Central memory CD8-positive, alpha-beta T cell (primary cell): ENCODE measurements at places on chromosomes 2 and 18.
A peak's percentile ranks its signal among the peaks of the same experiment; 100 is the strongest.

- DNase-seq = no peak
These were observed 47.2 kb upstream of the GPR17 start for GRCh38 chr2:127598711-127599110.

GRCh38 chr2:45672138-45672537 lies 20.7 kb downstream of the PRKCE start:
- no peak for DNase-seq

GRCh38 chr2:10297191-10297830 lies 5.4 kb upstream of the HPCAL1 start:
- DNase-seq = no peak

- no peak for DNase-seq
These were observed 179.2 kb upstream of the PXDN start for GRCh38 chr2:1923541-1923940.

DNA sequence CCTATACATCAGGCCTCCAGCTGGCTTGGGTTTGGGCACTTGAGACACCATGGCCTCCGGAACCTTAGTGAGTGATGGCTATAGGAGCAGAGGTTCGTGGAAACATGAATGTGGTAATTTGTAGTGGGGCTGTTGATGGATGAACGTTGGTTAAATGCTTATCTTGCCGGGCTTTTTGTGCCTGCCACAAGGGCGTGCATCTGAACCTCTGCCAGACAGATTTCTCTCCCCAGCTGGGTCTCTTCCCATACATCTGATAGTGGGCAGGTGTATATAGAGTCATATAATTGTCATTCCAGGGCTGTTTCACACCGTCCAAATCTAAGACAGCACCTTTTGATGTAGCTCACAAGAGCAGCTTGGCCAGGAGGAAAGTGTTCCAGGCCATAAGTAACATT lies 14.7 kb downstream of the LAMA3 start:
- DNase-seq = no peak

DNA sequence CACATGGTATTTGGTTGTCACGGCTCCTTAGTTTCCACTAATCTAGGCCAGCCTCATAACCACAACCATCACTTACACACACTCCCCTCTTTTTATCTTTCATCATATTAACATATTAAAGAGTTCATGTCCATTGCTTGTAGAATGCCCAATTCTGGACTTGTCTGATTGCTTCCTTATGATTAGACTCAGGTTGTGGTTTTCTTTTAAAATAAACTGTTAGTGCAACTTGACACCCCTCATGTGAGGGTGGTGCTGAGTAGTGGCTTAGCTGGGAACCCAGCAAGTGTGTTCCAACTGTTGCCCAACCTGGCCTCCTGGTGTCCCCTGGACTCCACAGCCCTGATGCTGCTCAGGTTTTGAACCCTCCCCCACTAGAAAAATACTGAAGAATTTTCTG lies 20.1 kb upstream of the CD207 start:
- DNase-seq = no peak

GRCh38 chr2:131572175-131572574 lies 44.5 kb downstream of the CCDC74A start:
- no peak for DNase-seq

DNA sequence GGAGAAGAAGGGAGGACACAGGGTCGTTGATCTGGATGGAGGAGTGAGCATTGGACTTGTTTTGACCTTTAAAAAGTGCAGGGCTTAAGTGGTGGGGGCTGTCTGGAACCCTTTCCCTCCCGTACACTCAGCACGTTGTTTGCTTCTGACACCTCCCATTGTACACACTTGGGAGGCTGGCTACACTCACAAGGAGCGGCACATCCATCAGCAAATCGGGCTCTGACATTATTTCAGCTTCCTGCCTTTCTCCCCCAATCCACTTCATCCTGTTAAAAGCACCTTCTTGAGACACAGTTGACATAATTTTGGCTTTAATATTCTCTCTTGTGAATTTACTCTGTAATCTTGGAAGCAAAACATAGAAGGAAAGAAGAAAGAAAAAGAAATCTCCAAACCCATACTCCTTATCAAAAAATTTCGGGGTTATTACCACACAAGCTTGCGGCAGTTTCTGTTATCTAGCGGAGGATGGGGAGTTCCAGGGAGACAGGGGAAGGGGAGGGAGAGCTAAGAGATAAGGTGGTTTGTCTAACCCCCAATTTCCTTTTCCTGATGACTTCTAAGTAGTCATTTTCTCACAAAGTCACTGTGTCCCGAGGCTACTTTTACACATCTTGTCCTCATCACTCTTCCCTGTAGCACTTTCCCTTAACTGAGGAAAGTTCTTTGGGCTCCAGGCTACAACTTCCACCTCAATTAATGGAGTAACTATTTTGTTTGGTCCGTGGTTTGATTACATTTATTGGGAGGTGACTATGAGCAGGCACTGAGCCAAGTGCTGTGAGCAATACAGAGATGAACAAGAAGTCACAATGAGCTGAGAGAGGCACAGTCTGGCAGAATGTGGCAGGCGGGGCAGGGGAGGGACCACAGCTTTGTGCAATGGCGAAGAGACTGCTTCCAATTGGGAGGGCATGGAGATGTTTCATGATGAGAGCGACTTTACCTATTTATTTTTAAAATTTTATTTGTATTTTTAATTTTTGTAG lies 240.1 kb upstream of the MEX3C start:
- no peak for DNase-seq

GRCh38 chr2:198657512-198658121 lies 800.1 kb downstream of the SATB2 start:
- DNase-seq = no peak

DNA sequence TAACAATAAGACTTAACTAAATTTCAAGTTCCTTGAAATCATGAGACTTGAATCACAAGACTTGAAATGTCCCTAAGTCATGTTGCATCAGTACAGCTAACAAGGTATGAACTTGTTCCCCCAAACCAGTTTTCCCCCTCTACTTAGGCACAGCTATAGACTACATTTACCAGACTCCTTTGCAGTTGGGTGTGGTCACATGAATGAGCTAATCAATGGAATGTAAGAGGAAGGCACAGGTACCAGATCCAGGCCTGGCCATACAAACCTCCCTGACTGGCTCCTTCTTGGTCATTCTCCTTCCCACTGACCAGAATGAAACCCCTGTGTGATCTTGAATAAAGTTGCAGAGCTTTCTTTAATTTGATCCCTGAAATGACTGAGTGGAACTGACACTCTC lies 77.8 kb downstream of the DNER start:
- no peak for DNase-seq

DNA sequence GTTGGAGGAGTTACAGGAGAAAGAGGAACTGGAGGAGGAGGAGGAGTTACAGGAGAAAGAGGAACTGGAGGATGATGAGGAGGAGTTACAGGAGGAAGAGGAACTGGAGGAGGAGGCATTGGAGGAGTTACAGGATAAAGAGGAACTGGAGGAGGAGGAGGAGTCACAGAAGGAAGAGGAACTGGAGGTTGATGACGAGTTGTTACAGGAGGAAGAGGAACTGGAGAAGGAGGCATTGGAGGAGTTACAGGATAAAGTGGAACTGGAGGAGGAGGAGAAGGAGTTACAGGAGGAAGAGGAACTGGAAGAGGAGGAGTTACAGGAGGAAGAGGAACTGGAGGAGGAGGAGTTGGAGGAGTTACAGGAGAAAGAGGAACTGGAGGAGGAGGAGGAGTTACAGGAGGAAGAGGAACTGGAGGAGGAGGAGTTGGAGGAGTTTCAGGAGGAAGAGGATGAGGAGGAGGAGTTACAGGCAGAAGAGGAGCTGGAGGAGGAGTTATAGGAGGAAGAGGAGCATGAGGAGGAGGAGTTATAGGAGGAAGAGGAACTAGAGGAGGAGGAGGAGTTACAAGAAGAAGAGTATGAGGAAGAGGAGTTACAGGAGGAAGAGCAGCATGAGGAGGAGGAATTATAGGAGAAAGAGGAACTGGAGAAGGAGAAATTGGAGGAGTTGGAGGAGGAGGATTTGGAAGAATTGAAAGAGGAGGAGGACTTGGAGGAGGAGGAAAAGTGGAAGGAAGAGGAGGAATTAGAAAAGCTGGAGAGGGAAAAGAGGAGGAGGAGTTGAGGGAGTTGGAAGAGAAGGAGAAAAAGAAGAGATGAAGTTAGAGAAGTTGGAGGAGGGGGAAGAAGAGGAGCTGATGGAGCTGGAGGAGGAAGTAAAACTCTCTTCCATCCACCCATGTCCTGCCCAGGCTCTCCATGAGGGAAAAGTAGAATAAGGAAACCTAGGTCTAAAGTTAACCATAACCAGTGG lies 37.2 kb downstream of the CLASP1 start:
- DNase-seq = no peak

DNA sequence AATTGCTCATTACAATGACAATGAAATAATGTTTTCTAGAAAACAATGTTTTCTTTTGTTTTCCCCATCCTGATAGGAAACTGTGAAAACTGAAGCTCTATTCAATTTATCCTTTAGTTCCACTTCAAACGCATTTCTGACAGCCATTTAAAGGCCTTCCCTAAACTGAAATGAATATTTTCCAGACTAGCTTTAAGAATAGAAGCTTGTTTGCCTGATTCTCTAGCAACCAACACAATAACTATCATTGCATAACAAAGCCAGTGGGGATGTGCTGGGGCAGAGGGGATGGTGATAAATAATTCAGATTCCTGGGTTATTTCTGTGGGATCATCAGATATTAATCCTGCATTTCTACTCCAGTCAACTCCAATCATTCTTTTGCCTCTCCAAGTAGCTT lies 427.1 kb downstream of the RND3 start:
- no peak for DNase-seq

DNA sequence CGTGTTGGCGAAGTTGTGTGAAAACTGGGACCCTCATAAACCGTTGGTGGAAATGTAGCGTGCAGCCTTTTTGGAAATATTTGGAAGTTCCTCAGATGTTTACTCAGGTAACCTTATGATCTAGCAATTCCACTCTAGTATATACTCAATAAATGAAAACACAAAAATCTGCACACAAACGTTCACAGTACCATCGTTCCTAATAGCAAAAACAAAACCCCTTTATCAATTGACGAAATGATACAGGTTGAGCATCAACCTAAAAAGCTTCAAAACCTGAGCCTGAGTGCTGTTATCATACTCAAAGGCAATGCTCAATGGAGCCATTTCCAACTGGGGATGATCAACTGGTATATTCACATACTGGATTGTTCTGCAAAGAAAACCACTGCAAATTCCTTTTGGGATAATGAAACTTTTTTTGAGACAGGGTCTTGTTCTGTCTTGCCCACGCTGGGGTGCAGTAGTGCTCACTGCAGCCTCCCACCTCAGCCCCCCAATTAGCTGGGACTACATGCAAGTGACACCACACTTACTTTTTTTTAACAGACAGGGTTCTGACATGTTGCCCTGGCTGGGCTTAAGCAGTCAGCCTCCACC lies 777 bp upstream of the C18orf32 start:
- DNase-seq = no peak

GRCh38 chr2:185807351-185807750 lies 68.7 kb downstream of the FSIP2 start:
- no peak for DNase-seq

- DNase-seq = no peak
These were observed 1.4 kb upstream of the CD226 start for GRCh38 chr18:69948919-69949537.

GRCh38 chr2:1755436-1756191 lies 11.3 kb upstream of the PXDN start:
- no peak for DNase-seq

- DNase-seq = no peak
These were observed 130.2 kb upstream of the PID1 start for GRCh38 chr2:229401171-229401865.

DNA sequence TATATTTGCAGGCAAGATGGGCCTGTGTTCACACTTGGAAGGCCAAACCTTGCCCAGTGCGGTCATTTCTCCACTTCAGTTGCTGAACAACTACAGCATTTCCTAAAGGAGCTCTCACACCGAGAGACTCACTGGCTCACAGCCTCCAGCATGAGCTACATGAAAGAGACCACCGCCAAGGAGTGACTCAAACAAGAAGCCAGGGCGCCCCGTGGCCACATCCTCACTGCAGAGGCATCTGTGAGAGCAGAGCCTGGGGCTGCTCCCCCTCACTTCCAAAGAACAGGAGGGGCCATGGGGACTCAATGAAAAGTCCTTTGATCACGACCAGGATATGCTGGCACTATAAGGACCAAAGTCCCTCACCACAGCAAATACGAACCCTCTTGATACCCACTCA lies 50.0 kb downstream of the TMEM163 start:
- DNase-seq = peak; percentile 83

DNA sequence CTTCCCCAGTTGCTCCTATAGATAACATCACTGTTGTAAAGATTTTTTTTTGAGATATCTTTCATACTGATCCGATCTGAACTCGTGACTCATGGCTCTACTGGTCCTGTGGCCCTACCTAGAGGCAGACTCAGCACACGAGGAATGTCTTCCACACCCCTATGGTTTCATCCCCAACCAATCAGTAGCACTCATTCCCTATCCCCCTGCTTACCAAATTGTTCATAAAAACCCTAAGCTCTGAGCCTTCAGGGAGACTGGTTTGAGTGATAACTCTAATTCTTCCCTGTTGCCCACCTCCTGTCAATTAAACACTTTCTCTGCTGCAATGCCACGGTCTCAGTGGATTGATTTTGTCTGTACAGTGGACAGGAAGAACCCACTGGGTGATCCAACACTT lies 4.2 kb upstream of the SAP130 start:
- no peak for DNase-seq

- no peak for DNase-seq
These were observed 90.0 kb upstream of the PPP1CB start for GRCh38 chr2:28661589-28662001.

DNA sequence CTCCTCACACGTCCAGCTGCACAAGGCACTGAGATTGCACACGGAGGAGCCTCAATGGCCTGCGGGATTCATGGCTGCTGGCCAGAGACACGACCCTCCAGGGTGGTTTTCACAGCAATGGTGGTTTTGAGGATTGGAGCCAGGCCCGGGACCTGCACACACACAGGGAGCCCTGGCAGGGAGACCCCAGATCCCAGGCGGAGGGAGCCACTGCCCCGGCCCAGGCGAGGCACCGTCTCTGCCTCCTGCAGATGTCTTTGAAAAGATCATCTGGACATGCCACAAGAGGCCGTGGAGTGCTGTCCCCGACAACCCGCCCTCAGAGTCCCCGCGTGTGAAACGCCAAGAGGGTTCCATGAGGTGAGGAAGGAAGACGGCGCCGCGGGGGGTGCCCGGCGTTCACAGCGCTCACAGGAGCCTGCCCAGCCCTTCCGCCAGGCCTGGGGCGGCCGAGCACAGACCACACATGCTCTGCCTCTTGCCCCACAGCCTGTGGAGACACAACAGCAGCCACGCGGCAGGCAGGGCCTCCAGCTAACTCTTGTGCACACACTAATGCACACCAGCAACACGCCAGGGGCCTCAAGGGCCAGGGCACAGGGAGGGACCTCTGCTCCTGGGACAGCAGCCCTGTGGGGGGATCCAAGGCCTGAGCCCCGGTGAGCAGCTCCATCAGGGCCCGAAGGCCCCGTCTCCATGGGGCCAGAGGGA lies 72.8 kb upstream of the CTDP1 start:
- DNase-seq = no peak

DNA sequence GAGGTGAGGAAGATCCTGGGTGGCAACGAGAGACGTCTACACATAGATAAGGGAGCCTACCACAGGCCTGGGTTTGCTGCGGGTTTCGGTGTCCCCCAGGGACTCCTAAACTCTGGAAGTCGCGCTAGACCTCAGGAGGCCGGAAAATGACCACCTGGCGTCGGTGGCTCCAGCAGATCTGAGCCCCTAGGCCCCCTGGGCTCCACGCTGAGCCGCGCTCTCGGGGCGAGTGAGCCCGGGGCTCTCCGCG lies 987 bp upstream of the DLX1 start:
- DNase-seq = no peak
